ENCODE measurements at places on chromosomes 11 and 22. TPM values are rescaled to one million over a fixed set of nuclear protein-coding genes. Genes with fewer than 3 reads are reported as not detected.

DNA sequence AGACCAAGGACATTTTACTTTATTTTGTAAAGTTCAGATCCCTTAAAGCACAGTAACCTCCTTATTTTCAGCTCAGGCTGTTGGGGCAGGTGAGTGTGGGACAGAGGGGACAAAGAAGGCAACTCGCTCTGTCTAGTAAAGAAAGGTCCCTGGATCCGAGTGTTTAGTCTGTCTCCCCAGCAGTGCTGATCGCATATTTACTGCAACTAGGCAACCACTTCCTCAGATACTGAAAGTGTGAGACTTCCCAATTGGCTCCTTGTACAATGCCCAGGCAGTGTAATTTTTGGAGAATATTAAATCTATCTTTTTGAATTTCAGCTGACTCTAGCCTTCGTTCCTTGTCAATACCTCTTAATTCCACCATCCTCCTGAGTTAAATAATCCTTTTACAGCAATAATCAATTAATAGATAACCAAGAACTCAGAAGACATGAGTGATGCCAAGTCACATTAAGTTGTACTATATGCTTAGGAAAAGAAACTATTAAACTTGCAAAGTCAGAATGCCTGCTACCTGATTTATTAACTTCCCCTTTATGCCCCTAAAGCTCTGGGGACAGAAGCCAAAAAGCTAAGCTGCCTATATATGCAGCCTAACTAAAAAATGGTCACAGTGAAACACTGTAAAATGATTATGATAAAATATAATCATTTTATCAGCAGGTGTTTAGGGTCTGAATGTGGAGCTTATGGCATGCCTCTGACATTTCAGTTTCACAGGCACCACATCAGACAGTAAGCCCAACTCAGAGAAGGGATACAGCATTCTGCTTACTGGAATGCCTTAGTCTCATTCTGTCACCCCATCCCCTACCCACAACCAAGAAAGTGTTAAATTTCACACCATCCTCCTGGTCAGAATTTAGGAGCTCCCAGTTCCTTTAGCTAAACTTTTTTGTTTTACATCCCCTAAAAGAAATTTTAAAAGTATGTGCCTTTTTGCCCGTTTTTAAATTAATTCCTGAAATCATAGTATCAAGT lies 138.7 kb downstream of the TRIM44 start:
- DNase-seq = no peak

DNA sequence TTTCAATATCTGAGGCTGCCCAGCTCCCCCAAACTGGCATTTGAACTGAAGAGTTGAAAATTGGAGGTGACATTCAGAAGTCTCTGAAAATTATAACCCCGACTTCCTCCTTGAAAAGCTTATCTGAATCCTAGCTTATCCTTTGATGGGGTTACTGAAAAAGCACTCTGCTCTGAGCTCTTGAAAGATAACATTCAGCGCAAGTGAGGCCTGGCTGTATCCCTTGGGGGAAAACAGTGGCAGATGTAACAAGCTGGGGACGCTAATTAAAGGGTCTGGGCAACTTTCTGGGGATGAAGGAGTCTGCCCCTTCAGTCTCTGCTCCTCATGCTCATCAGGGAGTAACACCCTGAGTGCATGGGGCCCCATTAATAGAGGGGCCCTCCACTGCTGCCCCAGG lies 402.0 kb upstream of the CADM1 start:
- DNase-seq = no peak

DNA sequence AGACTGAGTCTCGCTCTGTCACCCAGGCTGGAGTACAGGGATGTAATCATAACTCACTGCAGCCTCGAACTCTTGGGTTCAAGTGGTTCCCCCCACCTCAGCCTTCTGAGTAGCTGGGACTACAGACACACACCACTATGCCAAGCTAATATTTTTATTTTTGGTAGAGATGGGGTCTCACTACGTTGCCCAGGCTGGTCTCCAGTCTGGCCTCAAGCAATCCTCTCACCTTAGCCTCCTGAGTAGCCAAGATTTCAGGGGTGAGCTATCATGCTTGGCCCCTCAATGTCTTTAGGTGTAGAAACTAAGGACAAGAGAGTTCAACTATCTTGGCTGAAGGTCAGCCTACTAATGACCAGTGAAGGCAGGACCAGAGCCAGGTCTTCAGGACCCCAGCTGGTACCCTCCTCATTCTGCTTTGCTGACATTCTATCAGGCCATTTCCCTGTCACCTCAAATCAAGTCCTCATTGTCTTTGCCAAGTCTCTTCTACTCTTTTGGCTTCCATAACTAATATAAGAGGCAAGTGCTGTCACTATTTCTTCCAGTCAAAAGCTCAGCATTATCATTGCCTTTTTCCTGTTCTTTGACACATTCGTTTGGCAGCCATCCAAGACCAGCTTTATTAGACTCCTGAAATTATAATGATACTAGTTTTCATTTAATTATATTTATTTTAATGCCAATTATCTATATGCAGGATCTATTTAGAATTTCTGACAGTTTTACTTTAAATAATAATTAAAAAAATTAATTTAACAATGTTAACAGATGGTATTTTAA lies 264.2 kb upstream of the PITPNB start:
- no peak for DNase-seq

DNA sequence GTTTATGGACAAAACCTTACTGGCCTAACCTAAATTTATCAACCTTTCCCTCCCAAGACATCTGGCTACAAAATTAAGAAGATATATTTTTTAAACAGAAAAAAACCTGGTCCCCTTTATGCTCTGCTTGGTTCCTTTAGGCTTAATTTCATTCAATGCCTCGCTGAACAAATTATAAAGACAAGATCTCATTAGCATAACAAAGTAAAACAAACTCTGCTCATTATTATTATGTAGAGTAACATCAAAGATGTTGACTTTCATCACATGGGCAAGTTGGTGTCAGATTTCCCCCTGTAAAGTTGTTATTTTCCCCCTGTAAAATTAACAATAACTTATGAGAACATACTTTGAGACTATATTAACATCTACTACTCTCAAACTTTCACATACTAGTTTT lies 11.0 kb downstream of the RRAS2 start:
- no peak for DNase-seq

- no peak for DNase-seq
Measured at GRCh38 chr11:36243641-36244040, 45.6 kb downstream of the COMMD9 start.

DNA sequence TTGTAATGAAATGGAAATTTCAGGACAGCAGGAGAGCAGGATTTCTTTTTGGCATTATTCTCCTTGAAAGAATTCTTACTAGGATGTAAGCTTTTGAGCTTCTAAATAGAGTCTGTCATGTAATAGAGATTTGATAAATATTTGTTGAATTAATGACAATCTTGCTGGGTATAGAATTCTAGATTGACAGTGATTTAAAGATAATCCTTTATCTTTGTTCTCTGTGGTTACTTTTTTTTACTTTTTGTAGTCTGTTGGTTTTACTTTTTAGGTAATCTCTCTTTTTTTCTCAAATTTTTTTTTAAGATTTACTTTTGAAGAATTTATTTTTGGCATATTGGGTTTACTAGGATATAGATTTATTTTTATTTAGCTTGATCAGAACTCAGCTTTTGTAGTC lies 54.8 kb downstream of the TMEM135 start:
- DNase-seq = no peak

- DNase-seq = no peak
Measured at GRCh38 chr11:77589181-77589520, 602 bp upstream of the AQP11 start.

DNA sequence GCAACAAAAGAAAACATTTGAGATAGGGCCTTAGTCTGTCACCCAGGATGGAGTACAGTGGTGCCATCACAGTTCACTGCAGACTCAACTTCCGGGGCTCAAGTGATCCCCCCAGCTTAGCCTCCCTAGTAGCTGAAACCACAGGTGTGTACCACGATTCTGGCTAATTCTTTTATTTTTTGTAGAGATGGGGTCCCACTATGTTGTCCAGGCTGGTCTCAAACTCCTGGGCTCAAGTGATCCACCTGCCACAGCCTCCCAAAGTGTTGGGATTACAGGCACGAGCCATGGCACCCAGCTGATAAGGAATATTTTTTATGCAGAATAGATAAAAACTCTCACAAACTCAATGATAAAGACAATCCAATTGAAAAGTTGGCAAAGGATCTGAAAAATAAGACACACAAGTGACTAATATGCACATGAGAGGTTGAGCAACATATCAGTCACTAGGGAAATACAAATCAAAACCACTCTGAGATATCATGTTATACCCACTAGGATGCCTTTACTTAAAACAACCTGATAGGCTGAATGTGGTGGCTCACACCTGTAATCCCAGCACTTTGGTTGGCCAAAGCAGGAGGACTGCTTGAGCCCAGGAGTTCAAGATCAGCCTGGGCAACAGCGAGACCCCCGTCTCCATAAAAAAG lies 33.9 kb upstream of the CLTCL1 start:
- peak; percentile 25 for DNase-seq

GRCh38 chr22:46556775-46557174 lies 19.4 kb upstream of the CELSR1 start:
- DNase-seq = no peak

- no peak for DNase-seq
Measured at GRCh38 chr11:134060316-134060715, 8.6 kb upstream of the JAM3 start.

DNA sequence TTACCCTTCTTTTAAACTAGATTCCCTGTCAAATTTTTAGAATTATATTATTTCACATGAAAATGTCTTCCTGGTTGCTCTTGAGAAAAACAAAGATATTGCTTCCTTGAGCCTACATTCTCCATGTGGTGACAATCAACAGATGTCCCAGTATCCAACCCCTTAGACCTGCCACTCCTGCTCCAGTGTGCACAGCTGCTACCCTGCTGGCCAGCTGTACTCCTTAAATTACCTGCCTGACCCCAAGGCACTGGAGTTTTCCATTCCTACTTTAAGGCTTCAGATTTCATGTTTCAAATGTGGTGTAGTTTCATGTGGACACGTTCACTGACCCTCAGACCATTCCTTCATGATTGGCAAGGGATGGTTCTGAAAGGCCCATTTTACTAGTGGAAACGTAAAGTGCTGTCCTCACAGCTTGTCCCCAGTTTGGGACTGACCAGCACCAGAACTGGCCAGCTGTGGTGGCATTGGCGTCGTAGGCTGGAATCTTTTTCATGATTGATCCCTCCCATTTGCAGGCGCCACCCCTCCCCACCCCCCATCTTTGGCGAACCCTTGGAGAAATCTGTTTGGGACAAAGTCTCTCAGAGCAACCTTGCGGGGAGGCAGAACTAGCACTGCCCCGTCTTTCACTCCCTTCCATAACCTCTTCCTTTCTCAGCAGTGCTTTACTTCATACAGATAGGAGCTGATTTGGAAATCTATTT lies 123.5 kb downstream of the DBX1 start:
- no peak for DNase-seq

DNA sequence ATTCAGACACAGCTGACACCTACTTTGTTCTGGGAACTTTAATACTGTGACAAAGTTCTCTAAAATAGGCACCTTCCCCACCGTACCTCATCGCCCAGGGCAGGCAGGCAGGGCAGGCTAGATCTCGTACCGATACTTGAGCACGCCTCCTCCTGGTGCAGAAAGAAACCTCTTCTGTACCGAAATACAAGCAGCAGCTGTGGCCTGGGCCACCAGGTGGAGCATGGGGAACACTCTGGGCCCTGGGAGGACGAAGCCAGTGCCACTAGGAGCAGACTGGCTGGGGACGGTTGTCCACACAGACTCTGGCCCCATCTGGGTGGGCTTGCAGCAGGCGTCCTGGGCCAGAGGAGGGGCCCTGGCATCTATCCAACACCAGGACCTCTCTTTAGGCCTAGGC lies 12.8 kb downstream of the PMM1 start:
- DNase-seq = peak; percentile 59

DNA sequence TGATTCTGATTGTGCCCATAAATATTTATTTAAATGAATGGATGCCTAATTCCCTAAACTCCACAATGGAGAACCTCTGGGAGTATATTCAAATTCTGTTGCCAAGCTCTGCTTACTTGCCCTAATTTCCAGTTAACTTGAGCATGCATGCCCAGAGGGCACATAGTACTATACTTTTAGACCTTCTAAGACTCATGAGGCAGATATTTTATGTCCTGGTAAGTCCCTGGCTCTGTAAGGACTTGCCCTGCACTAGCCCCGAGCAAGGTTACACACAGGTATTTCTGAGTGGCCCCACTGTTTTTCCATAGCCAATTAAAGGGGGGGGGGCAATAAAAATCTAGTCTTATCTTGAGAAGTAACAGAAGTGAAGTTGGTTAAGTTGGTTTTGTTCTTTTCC lies 21.1 kb upstream of the CAPRIN1 start:
- DNase-seq = no peak

DNA sequence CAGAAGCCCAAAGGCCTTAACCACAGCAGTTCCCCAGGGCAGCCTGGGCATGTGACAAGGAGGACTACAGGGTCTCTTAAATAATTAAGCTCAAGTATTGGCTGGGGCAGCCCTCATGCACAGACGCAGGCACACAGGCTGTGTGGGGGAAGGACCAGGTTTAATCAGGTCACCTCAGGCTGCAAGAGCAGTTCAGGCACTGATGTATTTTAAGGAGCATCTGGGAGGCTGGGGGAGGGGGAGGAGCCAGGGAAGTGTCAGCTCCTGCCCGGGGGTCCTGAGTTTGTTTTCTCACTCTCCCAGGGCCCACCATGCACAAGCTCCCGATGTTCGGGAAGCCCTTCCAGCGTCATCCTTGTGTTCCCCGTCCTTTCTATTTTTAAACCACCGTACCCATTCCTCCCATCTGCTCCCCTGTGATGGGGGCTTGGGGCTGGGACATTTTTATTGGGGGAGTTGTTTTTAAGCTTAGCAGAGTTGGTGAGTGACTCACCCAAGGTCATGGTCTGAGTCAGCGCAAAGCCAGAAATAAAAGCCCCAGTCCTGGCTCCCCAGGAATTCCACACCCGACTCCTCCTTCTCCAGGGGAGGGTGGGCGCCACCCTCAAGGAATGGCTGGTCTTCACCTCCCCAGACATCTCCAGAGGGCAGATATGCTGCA lies 2.4 kb downstream of the CSDC2 start:
- peak; percentile 93 for DNase-seq

DNA sequence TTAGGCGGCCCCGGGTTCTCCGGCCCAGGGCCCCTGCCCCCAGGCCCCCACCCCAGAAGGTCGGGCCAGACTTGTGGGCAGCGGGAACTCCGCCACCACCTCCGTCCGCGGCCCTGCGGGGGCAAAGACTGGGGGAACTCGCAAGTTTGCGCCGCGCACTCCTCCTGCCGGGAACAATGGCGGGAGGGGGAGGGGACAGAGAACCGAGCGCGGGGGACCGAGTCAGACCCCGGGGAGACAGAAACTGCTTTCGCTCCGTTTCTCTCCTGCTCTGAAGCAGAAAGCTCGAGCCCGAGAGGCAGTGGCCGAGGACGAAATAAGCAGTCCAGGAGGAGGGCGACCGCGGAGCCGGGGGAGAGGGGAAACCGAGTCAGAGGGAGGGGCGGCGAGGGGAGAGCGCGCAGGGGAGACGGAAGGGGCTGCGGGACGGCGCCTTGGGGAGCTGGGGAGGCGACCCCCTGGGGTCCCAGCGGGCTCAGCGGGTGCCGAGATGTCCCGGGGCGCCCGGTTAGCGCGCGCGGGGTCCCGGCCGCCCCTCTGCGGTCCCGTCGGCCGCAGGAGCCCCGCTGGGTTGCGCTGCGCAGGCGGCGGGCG lies 555 bp downstream of the TP53I11 start:
- peak; percentile 16 for DNase-seq

The WNT11 gene
- under 0.01 TPM for total RNA-seq

The LRRC55 gene
- not detected for total RNA-seq

The C11orf86 gene
- not detected for total RNA-seq

The AP2A2 gene
- total RNA-seq = 53.5 TPM

Measured in fibroblast of villous mesenchyme (primary cell).